ENCODE measurements at places on chromosomes 4 and X.

- DNase-seq, result no peak
Observed at GRCh38 chr4:96173756-96174155, 333.9 kb downstream of the PDHA2 start.

DNA sequence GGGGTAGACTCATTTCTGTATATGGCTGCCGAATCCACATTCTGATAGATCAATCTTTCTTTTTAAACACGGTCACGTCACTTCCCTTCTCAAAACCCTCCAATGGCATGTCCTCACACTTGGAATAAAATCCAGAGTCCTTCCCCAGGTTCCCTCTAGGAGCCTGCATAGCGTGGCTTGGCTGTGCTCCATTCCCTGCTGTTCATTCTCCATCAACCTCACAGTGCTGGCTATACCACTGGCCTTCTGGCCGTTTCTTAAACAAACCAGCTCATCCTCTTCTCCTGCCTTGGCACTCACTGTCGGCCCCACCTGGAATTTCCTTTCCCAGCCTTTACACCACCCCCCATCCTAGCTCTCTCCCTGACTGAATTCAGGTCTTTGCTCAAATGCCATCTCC, 77.1 kb downstream of the RBM47 start:
- DNase-seq, result no peak

GRCh38 chr4:72408568-72408967, 160.5 kb downstream of the ADAMTS3 start:
- no peak for DNase-seq

DNA sequence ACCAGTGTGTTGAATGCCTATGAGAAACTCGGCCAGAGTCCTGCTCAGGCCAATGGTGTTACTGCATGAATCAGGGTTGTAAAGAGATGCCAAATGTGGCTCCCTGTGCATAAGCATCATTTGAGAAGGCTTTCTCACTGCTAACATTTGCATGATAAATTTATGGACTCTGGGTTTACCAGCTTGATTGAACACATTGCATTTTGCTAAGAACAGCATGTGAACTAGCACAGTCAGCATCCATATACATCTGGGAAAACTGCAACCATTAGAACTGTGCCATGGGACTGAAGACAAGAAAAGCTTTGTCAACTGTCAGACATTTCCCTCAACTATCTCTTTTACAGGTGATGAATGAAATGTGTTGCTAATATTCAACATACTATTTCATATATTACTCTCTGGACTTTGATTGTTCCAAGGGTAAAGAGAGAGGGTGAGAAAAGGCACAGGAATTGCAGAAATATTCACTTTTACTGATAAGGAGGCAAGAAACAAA, 1427.4 kb upstream of the ADGRL3 start:
- no peak for DNase-seq

- DNase-seq, result peak; percentile 33
Observed at GRCh38 chr4:8427761-8428287, 12.7 kb downstream of the ACOX3 start.

- DNase-seq, result no peak
Observed at GRCh38 chr4:24988776-24989175, 42.0 kb downstream of the LGI2 start.

DNA sequence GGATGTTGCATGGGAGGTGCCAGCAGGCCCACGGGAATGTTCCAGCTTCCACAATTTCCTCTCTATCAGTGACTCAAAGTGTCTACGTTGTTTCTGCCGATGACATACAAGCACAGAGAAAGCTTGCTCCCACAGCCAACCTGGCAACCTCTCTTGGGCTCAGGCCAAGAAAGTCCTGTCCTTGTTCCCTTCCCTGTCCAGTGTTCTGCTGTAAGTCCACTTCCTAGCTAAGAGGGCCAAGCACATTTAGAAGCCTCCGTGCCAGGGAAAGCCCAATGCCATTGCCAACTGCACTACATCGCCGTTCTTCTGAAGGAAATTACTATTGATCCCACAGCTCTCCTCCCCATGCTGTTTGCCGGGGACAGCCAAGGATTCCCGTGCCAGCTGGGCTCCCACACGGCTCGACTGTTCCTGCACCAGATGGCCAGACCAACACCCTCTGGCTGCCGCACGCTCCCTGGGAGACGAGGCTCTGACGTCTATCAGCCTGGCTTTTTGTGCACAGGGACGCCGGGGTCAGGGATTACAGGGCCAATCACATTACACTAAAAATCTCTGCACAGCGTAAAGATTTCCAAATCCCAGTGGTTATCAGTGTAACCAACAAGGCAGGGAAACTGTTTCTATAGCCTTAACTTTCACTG, 284.0 kb downstream of the BCOR start:
- DNase-seq, result peak; percentile 94

DNA sequence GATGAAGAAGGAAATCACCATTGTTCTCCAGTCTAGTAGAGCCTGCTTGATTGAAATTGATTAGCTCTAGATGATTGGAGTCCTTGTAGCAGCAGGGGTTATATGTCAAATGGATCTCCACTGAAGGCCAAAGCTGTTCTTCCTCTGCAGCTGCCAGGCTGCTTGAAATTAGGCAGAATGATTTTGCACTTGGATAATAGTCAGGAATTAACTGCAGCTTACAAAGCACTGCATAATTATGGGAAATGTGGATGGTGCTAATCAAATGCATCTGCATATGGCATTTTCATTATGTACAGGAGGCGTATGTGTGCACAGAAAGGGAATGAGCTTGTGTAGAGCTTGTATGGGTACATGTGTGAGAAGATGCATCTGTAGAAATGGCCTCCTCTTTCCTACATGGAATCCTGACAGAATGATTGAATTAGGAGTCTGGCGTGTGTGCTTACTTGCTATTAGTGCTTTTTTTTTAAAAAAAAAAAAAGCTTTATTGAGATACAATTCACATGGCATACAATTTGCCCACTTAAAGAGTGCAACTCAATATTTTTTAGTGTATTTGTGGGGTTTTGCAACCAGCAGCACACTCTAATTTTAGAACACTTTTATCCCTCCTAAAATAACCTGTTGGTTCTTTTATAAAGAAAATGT, 65.9 kb downstream of the TMEM131L start:
- no peak for DNase-seq

- DNase-seq, result no peak
Observed at GRCh38 chr4:82721819-82722423, 76.7 kb downstream of the SCD5 start.

DNA sequence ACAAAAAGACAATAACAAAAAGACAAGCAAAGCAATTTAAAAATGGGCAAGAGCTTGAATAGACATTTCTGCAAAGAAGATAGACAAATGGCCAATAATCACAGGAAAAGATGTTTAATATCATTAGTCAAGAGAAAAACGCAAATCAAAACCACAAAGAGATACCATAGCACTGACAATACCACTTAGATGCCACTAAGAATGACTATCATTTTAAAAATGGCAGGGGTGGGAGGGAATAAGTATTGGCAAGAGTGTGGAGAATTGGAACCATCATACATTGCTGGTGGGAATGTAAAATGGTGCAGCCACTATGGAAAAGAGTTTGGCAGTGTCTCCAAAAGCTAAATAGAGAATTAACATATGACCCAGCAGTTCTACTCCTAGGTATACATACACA, 15.1 kb upstream of the EXOC1 start:
- no peak for DNase-seq

DNA sequence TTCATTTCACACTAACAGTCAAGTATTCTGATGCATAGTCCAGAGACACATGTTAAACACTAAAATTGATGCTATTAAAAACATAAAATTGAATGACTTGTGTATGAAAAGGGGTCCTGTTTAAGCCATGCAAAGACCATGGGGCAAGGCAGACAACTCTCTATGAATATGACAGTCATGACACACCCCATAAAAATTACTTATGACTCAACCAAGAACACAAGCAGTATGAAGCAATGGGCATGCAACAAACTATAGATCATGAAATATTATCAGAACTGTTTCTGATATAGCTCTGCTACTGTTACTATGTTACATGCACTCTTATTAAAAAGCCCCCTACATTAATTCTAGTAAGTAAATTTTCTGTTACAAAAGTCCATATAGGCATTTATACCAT, 57.5 kb upstream of the ZCCHC13 start:
- no peak for DNase-seq

- DNase-seq, result no peak
Observed at GRCh38 chr4:122827258-122827878, 737 bp downstream of the FGF2 start.

DNA sequence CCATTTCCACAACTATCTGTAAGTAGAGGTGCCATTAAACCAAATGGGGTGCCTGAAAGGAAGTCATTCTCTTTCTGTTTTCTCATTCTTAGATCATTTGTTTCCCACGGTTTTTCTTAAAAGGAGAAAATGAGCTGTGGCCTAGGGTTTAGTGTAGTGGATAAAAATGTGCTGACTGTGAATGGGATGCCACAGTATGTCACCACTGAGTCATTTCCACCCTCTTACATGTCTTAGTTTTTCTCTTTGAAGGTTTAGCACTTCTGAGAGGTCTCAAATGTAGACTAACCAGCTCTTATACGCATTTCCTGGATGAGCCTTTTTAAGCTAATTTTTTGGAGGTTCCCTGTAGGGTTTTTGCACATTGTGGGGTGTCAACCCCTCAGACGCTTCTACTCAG, 244.5 kb upstream of the SPANXN1 start:
- DNase-seq, result no peak

DNA sequence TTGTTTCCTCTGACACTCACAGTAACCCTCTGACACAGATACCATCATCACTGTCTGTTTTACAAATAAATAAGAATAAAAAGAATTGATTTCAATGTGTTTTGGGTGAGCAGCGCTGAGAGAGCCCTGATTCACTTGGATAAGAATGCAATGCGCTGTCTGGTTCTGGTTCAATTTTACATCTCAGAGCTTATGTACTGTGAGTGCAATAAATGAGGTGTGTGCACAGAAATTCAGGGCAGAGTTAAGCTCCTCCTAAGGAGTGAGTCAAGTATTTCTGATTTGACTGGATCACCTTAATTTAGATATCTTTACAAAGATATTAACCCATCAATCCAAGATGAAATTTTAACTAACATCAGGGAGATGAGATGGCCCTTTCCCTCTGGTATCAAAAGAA, 11.2 kb downstream of the FAM9C start:
- DNase-seq, result no peak

DNA sequence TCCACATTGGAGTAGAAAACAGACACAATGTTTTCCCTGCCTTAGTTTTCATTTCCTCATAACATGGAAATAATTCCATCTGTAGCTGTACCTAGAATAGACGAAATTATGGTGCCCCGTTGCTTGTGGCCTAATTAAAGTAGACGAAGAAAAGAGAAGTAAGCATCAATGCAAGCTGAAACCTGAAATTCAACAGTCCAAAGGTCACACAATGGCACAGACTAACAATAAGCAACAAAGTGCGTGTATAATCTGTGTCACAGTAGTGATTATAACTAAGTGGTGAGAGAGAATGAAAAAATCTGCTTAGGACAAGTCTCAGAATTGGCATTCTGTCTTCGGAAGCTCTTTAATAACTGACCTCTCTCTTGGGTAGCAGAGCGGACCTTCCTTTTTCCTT, 24.3 kb downstream of the MAGEB17 start:
- no peak for DNase-seq

- DNase-seq, result no peak
Observed at GRCh38 chr4:4860600-4861389, 1.3 kb downstream of the MSX1 start.

DNA sequence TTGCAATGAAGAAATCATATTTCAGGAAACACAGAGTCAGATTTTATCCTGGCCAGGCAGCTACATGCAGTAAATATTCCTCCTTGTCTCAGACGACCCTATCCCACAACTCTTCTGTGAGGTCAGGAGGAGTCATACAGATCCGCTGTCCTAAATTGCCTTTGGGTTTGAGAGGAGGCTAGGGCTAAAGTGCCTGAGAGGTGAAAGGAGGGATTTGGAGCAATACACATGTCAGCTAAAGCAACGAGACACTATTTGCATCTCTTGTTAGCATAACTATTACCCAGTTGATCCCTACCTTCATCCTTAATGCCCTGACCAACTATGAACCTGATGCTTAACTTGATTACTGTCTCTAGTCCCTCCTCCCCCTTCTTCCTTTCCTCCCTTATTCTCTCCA, 98.6 kb downstream of the TBC1D19 start:
- DNase-seq, result no peak

All from tibial artery (tissue), 4 donors.